Stimulated activated CD8-positive, alpha-beta memory T cell treated with anti-CD3 and anti-CD28 coated beads, Interleukin-4, amount 100 ng/mL, for 4 hours (primary cell): ENCODE measurements at places on chromosomes 12 and 14.

- DNase-seq, result no peak
Observed at GRCh38 chr12:45668641-45669040, 60.9 kb upstream of the ARID2 start.

- no peak for DNase-seq
Observed at GRCh38 chr12:76944892-76945291, 66.1 kb upstream of the CSRP2 start.

DNA sequence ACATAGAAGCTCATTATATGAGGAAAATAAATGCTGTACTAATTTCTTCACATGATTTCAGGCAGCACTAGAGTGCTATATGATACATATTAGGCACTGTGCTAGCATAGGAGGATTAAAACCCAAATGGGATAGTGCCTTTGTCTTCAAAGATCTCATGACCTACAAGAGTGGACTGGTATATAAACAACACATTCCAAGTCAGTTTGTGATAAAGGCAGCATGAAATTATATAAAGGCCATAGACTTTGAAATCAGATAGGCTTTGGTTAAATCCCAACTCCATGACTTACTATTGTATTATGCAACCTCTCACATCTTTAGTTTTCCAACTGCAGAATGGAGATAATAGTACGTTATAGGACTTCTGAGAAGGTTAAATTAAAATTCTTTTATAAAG lies 179.7 kb downstream of the RAD51B start:
- no peak for DNase-seq

DNA sequence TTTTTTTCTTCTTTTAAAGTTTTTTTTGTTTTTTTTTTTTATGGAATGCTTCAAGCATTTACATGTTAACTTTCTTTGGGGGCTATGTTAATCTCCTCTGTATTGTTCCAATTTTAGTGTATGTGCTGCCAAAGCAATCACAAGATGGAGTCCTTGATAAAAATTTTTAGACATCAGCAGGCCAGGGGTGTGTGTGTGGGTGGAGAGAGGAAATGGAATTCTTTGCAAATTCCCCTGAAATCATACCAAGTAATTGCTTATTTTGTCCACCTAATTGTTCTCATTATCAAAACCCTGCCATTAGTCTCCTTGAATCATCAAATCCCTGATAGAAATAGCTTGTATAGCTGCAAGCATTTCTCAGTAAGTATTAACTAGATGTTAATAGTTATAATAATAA lies 21.7 kb downstream of the RNF212B start:
- DNase-seq, result no peak

GRCh38 chr14:58294201-58294600 lies 4.2 kb upstream of the ARID4A start:
- DNase-seq, result no peak

- DNase-seq, result peak; percentile 12
Observed at GRCh38 chr14:90060312-90060964, 1.4 kb upstream of the KCNK13 start.

- DNase-seq, result no peak
Observed at GRCh38 chr12:108846290-108846701, 11.1 kb downstream of the SSH1 start.

GRCh38 chr12:122643207-122643805 lies 59.9 kb downstream of the HCAR2 start:
- DNase-seq, result no peak

DNA sequence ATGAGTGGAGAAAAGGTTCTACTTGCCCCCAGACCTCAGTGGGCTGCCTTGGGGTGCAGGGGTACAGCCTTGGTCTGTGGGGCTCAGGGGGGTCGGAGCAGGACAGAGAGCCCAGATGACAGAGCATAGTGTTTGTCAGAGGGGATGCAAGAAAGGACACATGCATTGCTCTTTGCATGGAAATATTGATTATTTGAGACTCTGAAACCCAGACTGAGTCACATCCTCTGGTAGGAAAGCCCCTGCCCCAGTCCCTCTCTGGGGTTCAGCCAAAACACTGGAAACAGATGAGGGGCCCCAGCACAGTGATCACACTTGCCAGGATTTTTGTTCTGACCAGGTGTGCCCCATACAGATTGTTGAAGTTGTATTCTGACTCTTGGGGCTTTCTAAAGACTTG lies 1094.4 kb downstream of the BCL11B start:
- DNase-seq, result peak; percentile 49

GRCh38 chr12:9727813-9728212 lies 5.1 kb downstream of the CLECL1 start:
- DNase-seq, result no peak

- no peak for DNase-seq
Observed at GRCh38 chr12:46442738-46443137, 70.2 kb upstream of the SLC38A2 start.

DNA sequence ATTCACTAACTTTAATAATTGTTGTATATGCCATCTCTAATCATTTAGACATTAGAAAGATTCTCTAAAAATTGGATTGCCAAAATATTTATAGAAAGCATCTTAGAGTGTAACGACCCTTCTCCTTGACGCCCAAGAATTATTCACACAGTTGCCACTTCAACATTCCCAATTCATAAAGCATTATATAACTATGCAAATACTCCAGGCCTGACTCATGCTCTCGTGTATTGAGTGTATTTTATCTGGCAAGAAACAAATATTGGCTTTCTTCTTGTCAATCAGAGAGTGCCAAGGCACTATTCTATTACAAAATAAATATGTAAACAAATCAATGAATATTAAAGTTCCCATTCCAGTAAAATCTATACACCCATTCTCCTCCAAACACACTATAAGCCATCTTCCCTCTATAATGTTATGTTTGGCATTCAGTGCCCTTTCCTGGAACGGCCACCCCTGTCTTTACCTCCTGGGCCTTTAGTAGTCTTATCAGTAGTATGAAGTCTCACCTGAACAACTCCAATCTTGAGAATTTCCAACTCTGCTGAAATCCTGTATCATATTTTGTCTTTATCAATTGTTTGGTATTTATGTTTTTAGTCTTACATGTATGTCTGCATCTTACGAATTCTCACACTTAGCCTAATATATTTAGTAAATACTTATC lies 182.6 kb downstream of the PIK3C2G start:
- no peak for DNase-seq

DNA sequence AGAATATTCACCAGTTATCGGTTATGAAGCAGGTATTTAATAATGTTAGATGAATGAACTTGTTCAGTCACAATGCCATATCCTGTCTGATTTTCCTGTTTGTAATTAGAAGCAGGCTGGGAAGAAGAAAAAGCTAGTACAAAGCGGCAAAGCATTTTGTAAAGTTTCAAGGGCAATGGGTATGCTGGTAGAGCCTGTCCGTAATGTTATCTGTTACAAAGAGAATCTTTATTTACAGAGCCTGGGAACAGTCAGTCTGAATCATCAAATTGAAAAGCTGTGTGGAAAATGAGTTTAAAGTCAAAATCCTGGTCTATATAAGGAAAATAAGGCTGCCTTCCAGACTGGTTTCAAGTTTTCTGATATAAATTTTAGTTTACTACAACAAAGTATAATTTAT lies 40.5 kb downstream of the PARP11 start:
- no peak for DNase-seq

DNA sequence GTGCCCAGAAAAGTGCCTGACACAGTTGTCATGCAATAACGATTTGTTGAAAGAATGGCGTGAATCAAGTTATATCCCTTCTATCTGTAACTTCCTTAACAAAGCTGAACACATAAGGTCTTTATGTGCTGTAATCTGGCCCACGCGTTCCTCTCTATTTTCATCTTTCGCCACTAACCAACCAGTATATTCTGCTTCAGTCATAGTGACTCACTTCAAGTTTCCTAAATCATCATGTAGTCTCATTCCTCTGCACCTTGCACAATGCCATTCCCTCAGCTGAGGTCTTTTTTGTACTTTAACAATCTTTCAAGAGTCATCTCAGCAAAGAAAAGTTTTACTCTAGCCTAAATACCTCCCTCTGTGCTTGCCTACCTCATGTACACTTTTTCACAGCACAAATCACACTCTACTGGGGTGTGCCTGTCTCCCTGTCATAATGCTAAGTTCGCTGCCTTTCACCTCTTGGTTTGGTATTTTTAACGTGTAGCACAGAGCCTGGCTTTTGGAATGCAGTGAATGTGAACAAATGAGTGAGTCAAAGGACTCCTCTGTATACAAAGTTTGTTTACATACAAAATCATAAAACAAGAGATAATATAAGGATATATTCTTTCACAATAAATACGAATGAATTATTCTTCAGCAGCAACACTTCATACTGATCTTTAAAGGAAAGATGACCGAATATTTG lies 2.9 kb upstream of the CMAS start:
- no peak for DNase-seq

- no peak for DNase-seq
Observed at GRCh38 chr12:53830631-53831030, 78.9 kb upstream of the CISTR start.

GRCh38 chr12:111424793-111425251 lies 19.1 kb downstream of the SH2B3 start:
- DNase-seq, result no peak

DNA sequence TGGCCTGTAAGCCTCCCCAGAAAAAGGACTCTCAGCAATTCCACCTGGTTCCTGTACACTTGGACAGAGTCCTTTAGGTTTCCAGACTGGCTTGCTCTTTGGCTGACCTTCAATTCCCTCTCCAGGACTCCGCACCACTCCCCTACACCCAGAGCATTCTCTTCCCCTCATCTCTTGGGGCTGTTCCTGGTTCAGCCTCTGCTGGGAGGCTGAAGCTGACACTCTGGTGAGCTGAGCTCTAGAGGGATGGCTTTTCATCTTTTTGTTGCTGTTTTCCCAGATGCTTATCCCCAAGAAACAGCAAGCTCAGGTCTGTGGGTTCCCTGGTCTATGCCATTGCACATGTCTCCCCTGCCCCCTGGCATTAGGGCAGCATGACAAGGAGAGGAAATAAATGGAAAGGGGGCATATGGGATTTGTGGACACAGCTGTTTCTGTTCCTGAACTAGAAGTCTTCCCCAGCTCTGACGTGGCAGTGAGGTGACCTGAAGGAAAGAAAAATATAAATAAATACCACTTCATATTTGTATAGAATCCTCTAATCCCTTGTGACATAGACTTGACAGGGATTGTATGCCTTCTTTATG lies 1.3 kb downstream of the RNASE7 start:
- no peak for DNase-seq

DNA sequence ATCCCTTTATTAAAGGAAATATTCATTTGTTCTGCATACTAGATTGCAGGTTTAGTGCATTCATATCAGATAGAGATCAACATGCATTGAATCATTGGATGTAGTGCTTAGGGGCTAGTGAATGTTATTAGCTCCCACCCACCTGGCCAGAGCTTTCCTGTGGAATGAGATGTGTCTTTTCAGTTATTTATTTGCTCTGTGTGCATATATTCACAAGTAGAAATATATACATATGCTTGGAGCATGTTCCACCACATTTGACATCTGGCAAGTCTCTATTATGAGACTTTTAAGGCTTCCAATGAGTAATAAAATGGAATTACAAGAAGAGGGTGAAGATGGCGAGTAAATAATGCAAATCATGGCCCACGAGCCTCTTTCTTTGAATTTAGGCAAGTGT lies 180.0 kb upstream of the LMO3 start:
- DNase-seq, result no peak
